WTC11 (cell line): ENCODE measurements at places on chromosomes 5 and 9.

DNA sequence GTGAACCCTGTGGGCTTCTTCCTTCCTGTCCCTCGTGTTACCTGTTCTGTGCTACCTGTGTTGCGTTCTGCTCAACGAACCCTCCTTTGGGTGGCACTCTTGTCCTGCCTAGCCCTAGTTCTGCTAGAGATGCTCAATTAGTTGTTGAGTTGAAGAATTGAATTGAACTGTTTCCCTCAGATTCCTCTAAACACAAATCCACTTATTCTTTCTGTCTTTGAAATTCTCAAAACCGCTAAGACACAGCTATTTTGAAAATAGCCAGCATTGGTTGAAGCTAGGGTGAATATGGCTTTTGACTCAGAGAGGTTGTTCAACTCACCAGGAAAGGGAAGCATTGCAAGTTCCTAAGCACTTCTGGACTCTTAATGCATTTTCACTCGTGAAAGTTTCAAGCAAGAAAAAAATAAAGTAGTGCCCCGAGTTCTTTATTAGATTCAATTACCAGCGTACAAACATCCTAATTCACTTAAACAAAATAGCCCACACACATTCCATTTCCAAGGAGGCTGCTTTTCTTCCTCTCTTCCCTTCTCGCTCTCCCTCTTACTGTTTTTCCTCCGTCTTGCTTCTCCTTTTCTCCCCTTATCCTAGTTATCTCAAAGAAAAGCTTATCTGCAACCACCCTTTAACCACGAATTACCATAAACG, 642 bp upstream of the ITGA1 start:
- peak; percentile 18 for DNase-seq

DNA sequence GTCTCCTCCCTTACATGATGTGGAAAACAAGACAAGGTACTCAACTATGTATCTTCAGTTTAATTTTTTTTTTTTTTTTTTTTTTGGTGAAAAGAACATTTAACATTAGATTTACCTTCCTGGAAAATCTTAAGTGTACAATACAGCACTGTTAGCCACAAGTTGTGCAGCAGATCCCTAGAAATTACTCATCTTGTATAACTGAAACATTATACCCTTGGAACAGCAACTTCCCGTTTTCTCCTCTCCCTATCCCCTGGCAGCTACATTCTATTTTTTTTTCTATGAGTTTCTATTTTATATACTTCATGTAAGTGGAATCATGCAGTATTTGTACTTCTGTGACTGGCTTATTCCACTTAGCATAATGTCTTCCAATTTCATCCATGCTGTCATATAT, 421.9 kb upstream of the FTMT start:
- DNase-seq: no peak

DNA sequence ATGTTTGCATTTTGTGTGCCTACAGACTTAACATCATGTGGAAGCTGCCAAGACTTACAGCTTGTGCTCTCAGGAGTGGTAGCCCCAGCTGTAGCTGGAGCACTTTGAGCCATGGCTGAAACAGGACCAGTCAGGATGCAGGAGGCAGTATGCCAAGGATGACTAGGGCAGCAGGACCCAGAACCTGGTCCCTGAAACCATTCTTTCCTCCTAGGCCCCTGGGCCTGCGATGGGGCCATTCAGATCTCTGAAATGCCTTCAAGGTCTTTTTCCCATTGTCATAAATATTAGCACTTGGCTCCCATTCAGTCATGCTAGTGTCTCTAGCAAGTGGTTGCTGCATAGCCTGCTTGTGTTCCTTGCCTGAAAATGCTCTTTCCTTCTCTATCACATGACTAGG, 29.6 kb upstream of the VLDLR start:
- no peak for DNase-seq

- no peak for DNase-seq
Observed at GRCh38 chr5:962801-963200, 45.8 kb upstream of the NKD2 start.

GRCh38 chr5:7261049-7261448, 134.9 kb upstream of the ADCY2 start:
- DNase-seq: peak; percentile 80

GRCh38 chr9:130311408-130312140, 46.0 kb downstream of the HMCN2 start:
- no peak for DNase-seq

DNA sequence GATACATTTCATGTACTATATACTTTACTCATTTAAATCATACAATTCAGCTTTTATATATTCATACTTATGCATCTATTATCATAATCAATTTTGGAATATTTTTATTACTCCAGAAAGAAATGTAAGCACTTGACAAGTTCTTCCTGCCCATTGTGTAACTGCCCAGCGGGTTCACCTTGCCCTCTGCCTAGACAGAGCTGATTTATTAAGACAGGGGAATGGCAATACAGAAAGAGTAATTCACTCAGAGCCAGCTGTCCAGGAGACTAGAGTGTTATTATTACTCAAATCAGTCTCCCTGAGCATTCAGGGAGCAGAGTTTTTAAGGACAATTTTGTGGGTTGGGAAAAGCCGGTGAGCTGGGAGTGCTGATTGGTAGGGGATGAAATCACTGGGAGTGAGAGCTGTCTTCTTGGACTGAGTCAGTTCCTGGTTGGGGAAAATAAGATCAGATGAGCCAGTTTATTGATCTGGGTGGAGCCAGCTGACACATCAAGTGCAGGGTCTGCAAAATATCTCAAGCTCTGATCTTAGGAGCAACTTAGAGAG, 16.1 kb upstream of the SPIN1 start:
- no peak for DNase-seq

- no peak for DNase-seq
Observed at GRCh38 chr9:119761812-119762211, 392.6 kb upstream of the BRINP1 start.

- DNase-seq: peak; percentile 73
Observed at GRCh38 chr9:98118640-98119601, at the start of gene TRIM14. Gene TRIM14, minus strand, starts transcription at chr9:98119222. Its CDS starts 34 bp downstream, at chr9:98119188.

DNA sequence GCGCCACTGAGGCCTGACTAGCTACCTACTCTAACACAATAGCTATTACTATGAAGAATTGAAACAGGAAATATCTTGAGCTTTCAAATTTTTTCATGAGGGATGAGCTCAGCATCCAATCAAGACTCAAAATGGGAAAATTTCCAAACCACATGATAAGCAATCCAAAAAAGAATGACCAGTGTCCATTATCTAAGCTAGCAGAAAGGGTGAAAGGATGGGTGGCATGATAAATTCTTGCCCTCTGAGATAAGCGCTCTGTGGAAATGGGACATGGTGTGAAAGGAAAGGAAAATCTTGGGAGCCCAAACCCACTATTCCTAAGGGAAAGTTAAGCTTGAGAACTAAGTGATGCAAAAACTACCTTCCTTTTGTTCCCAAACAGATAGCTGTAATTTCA, 170.2 kb upstream of the NREP start:
- no peak for DNase-seq
